ENCODE measurements at places on chromosomes 5 and 9.

- DNase-seq, result no peak
Observed at GRCh38 chr9:33241298-33241697, 1.3 kb downstream of the SPINK4 start.

DNA sequence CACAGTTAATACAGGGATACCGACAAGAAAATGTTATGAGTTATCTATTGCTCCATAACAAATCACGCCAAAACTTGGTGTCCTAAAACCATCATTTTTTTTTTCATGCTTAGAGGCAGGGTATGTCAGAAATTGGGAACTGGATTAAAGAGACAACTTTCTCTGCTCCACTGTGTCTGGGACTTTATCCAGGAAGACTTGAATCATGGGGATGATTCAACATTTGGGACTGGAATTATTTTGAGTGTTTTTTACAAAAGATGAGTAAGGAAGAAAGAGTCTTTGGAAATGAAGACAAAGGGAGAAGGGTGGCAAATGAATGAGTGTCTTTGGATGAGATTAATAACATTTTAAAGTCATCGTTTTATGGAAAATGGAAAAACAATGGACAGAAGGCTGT, 1883.7 kb upstream of the C9orf72 start:
- no peak for DNase-seq

DNA sequence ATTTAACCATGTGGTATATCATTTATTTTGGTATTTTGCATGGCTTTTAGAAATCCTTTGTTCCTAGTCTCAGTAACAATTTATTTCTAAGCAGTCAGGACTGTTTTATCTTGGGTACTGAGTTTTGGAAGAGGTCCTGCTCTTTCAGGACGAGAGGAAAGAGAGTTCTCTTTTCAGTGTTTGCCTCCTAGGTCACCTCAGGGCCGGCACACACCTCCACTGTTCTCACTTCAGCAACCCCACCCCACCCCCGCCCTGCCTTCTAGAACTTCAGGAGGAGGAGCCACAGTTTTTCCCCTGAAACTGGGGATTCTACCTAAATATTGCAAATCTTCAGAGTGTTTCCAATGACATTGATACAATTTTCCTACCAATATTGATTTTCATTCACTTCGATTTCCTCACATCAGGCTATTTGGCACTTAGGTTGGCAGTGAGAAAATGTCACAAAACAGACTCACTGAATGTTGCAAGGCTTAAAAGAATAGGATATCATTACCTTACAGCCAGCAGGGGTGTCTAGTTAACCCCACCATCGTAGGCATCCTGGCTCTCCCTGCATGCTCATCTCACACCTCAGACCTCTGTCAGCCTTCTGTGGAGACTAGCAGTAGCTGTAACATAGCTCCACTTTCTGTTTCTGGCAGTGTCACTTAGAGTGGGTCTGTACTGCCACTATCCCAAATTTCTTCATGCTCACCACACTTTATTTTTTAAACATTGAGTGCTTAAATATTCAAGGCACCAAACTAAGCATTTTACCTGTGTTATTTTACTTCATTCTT, 5.4 kb downstream of the IGIP start:
- DNase-seq, result no peak

DNA sequence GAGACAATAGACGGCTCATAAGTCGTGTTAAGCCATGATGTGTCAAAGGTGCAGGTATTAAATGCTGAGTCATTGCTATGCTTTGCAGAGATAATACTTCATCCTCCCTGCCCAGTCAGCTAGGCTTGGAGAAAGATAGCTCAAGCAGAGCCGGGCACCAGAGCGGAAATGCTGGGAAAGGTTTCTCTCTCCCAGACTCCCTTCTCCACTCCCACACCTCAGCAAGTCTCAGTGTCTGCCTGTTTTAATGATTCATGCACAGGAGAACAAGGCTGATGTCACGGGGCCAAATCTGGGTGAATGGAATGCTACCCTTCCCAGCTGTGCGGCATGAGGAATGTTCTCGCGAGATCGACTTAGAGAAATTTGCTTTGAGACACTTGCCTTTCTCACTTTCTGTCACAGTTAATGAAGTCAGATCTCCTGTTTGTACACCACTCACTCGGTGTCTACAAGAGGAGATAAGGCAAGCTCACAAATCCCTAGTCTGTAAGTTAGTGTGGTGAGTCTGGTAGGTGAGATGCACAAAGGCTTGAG, 204.4 kb downstream of the EFNA5 start:
- DNase-seq, result no peak

- no peak for DNase-seq
Observed at GRCh38 chr5:132074772-132075718, 1.5 kb downstream of the CSF2 start.

DNA sequence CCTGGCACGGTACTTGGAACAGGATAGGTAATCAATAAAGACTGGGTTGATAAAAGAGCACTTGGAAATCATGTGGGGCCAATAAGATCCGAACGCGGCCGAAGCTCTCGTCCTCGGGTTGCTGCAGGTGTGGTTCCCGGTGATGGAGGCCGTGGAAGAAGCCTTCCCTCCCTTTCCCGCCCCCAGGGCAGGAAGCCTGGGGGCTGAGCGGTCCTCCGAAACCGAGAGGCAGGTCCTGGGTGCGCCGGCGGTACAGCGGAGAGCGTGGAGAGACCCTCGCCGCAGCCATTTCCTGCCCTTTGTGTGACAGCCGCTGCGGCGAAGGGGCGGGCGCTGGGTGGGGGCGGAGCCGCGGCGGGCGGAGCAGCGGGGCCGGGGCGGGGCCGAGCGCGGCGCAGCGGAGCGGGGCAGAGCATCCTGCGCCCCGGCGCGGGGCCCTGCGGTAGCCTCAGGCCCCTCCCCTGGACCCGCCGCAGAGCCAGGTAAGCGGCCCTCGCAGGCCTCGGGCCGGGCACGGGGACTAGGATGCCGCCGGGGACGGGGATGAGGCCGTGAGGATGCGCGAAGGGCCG, at the start of gene CYFIP2:
CYFIP2 (plus strand) TSS at position 410 of the 572 bp plus-strand sequence. CDS start 19,239 bp downstream, outside the sequence.
- DNase-seq, result peak; percentile 76

GRCh38 chr9:131987232-131987631, 92.4 kb downstream of the MED27 start:
- no peak for DNase-seq

DNA sequence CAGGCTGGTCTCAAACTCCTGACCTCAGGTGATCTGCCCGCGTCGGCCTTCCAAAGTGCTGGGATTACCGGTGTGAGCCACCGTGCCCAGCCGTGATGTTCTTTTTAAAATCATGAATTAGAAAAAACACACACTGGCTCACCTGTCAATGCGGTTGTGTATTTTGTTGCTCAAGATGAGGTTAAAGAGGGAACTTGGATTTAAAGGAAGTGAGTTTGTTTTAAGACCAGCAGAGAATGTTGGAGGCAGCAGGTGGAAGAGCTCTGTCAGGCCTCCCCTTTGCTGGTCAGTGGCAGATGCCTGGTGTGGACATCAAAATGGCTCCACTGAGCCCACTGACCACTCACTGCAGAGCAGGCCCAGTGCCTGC, 38.9 kb downstream of the WNK2 start:
- DNase-seq, result no peak

- no peak for DNase-seq
Observed at GRCh38 chr5:2272755-2273154, 390.0 kb upstream of the IRX4 start.

- DNase-seq, result no peak
Observed at GRCh38 chr5:175107865-175108264, 336.1 kb downstream of the DRD1 start.

GRCh38 chr5:75890546-75890945, 173.3 kb upstream of the POC5 start:
- no peak for DNase-seq

GRCh38 chr5:137126829-137127228, 372.3 kb downstream of the SPOCK1 start:
- no peak for DNase-seq

GRCh38 chr5:155943516-155944407, 383.2 kb upstream of the SGCD start:
- no peak for DNase-seq

DNA sequence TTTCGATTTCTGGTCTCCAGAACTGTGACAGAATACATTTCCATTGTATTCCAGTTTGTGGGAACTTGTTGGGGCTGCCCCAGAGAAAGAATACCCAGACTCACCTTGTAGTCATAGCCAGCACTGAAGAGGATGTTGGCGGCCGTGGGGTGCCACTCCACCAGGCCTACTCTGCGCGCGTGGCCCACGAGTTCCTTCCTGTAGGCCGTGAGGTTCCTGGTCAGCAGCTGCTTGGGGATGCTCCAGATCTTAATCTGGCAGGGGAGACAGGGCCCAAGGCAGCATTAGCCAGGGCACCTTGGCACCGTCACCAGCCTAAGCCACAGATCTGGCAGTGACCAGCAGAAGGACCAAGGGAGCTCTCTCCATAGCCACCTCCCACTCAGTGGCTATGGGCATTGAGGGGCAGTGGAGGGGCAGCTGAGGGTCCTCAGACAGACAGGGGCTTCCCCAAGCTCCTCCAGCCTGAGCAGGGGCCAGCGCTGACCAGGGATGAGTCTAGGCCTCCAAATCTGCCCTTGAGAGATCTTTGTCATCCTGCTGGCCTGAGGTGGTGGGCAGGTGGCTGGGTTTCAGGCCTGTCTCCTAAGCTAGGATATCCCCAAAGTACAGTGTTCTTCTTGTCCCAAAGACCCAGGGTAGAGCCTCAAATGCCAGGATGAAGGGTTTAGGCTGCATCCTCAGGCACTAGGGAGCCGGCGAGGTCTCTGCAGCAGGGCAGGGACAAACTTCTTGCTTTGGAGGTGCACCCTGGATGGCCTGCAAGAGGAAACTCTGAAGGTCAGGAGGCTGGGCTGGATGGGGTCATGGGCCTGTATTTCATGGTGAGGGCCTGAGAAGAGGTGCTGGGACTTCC, 15.9 kb upstream of the TRIM14 start:
- DNase-seq, result no peak

- no peak for DNase-seq
Observed at GRCh38 chr9:134601764-134602163, 39.8 kb upstream of the COL5A1 start.

DNA sequence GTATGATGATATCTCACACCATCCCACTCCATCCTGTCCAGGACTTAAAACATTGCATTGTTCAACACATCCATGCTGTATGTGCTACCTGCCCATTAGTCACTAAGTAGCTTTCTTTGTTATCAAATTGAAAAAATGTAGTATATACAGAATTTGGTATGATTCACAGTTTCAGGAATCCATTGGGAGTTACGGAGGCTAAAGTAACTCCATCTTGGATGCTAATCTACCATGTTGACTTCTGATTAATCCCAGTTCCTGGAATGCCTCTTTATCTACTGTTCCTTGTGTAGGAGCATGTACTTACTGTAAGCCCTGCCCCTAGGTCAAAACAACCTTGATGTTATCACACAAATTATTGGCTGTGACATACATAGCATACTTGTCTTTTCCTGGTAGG, 38.9 kb upstream of the FOXB2 start:
- DNase-seq, result no peak

- DNase-seq, result no peak
Observed at GRCh38 chr5:170195961-170196360, 36.8 kb upstream of the C5orf58 start.

GRCh38 chr5:136190904-136191303, 2.1 kb downstream of the SMIM32 start:
- DNase-seq, result no peak

DNA sequence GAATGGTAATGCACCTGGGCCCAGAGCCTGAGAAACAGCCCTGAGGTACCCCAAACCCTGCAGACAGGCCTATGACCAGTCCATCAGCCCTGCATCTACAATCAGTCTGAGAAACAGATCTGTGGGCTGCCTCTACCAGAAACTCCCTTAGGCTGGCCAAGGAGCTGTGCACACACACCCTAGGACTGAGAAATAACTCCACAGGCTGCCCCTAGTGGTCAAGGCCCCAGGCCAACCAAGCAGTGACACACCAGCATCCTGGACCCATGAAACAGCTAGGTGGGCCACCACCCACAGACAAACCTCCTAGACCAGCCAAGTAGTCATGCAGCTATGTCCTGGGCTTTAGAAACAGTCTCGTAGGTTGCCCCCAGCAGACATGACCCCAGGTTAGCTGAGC, 253.6 kb upstream of the VLDLR start:
- DNase-seq, result no peak

GRCh38 chr9:94593459-94594345, at the start of gene FBP2:
TSS of gene FBP2 (minus strand) at chr9:94593824. CDS start at chr9:94593726, 98 bp downstream.
- no peak for DNase-seq

- no peak for DNase-seq
Observed at GRCh38 chr5:15796557-15796956, 296.6 kb downstream of the FBXL7 start.

- no peak for DNase-seq
Observed at GRCh38 chr9:117951127-117951526, 246.9 kb downstream of the TLR4 start.

DNA sequence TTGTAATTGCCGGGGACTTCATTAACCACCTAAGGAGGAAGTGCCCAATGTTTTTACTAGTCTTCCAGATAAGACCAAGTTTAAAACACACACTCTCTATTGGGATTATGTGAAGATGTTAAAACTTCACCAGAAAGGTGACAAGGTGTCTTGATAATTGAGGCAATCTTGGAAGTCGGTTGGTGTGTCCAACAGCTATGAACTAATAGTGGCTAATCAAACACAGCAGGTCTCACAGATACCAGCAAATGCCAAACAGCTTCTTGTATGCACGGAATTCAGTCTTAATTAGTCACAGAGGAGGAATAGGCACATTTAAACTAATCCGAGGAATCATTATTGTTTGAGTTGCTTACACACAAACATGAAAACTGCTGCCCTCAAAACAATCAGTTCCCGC, 214.5 kb downstream of the SEC61B start:
- no peak for DNase-seq

DNA sequence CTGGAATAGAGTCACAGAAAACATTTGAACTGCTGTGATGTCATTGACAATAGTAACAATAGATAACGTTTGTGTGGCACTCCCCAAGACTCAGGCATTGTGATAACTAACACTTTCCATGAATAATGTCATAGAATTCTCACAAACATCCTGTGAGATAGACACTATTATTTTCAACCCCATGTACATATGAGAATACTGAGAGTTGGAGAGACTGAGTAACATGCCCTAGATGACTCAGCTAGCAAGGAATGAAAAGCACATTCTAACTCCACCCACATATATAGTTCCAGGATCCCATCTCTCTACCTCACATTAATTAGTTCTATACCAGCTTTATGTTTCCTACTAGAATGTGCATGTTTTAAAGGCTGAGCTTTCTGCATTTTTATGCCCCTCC, 71.4 kb downstream of the ASTN2 start:
- DNase-seq, result no peak

- DNase-seq, result no peak
Observed at GRCh38 chr9:132077881-132078698, 1.6 kb downstream of the MED27 start.

GRCh38 chr5:118211606-118212005, 776.7 kb downstream of the DTWD2 start:
- DNase-seq, result no peak

GRCh38 chr9:135255033-135255840, 167.8 kb downstream of the OLFM1 start:
- no peak for DNase-seq

DNA sequence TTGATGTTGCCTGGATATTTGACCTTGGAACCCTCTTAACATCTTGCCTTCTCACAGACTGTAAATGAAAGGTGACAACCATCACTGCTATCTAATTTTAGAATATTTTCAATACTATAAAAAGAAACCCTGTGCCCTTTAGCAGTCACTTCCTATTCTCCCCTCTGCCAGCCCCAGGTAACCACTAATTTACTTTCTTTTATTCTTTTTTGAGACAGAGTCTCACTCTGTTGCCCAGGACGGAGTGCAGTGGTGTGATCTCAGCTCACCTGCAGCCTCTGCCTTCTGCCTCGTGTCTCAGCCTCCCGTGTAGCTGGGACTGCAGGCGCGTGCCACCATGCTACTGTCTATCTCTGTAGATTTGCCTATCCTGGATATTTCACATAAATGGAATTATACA, 43.6 kb downstream of the FRMPD1 start:
- DNase-seq, result no peak

- no peak for DNase-seq
Observed at GRCh38 chr9:131274674-131275331, 1.5 kb downstream of the FAM78A start.
